Amniotic stem cell (primary cell): ENCODE measurements at places on chromosomes 5 and 9.

DNA sequence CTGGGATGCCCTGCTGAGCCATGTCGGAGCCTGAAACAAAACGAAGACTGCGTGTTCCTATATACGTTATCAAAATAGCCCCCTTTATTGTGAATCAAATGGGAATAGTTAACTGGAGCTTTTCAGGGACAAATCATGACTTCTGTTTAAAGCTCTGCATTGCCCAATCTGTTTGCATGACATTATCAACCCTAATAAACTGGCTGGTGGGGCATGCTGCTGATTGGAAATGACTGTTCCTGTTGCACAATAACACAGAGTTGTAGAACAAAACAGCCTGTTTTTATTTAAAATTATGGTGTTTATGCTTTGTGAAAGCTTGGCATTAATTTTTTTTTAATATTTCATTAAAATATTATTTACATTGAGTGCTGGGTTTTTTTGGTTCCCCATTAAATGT lies 215.5 kb downstream of the TMEM167A start:
- no peak for DNase-seq

GRCh38 chr9:35071814-35072460 lies 488 bp downstream of the VCP start:
- DNase-seq: peak; percentile 68

GRCh38 chr5:6774721-6775204 lies 61.5 kb downstream of the TENT4A start:
- no peak for DNase-seq

DNA sequence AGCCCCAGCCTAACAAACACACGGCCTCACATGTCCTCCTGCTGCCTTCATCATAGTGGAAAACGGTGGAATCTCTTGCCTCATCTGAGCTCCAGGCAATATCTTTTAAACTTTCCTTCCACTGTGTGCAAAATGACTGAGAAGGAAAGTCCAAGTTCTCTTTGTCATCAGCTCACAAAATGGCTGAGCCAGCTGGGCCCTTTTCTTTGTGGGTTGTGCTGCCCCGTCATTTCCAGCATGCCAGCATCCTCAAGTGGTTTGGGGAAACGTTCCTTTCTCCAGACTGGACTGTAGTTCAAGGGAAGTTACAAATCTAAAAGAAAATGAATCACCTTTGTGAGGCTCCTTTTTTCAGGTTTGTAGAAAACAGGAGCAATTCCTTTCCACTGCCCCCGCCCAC lies 171.1 kb upstream of the FSTL4 start:
- DNase-seq: no peak

DNA sequence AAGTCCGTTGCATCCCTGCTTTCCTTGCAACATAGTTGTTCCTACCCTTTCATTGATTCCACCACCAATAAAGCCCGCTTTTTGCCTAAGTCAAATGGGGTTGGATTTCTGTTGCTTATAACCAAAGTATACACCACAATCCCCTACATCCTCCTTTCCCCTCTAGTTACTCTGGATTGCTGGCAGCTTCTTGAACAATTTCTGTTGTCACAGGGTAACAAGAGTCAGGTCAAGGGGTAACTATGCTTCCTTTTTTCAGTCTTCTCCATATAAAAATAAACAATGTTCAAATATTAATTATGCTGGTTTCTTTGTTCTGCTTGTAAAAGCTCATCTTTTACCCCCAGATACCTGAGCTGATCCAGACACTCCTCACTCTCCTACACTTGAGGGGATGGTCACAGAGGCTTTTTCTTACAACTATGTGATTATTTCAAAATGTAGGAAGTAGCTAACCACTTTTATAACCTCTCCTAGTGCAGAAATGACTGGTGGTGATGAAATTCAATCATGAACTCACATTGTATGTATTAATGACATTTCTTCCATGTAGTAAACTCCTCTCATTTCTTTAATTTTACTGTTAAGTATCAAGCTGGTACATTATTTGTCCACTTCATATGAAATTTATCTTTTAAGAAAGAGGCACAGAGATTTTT lies 136.5 kb downstream of the SNX18 start:
- no peak for DNase-seq

- DNase-seq: no peak
Measured at GRCh38 chr5:170289764-170290163, 7.8 kb downstream of the LCP2 start.
